Mucosa of gallbladder (tissue), 1 donor: ENCODE measurements at places on chromosomes 1 and 21. TPM values are rescaled to one million over a fixed set of nuclear protein-coding genes. Genes with fewer than 3 reads are reported as not detected.

DNA sequence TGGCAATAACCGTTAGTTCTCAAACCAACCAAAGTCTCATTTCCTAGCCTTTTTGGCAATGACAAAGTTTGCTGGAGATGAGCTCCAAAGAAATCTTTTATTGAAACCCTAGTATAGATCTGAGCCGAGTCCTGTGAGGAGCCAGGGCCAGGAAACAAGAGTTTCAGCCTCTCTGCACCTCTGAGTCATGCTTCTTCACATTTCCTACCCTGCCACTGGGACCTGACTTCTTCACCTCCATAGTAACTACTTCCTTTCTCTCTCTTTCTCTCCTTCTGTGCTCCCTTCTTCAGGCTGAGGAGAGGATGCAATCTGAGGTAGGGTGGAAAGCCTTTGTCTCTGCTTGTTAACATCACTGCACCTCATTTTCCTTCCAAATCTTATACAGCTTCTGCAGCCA is 38.7 kb upstream of the IPO9 start:
- DNase-seq = no peak

DNA sequence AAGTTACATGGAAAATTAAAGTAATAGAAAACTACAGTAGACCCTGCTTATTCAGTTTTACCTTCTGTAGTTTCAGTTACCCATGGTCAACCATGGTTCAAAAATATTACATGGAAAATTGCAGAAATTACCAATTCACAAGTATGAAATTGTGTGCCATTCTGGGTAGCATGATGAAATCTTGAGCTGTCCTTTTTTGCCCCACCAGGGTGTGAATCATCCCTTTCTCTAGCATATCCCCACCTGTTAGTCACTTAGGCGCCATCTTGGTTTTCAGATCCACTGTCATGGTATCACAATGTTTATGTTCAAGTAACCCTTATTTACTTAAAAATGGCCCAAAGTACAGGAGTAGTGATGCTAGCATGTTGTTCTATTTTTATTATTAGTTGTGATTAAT is 3.5 kb upstream of the LRIF1 start:
- no peak for DNase-seq

DNA sequence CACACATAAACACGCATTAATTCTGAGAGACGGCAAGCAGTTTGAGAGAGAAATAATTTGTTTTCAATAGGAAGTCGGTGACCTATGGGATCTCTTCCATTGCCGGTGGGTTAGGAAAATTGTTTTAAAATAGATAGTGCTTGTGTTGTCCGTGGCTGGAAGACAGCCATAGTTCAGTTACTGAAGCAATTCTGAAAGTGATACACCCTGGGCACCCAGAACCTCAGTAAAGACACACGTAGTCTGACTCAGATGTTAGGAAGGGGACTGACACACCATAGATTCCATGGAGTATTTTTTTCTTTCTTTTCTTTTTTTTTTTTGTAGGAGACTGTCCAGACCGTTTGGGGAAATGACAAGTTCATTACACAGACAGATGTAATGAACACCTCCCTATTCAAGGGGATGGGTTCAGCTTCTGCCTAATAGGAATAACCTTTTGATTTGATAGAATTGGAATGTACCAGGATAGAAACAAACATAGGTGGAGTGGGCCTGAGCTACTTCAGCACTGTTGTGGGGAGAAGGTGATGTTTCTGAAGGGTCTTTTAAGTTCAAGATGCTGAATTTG is 1.6 kb downstream of the C1orf21 start:
- no peak for DNase-seq

DNA sequence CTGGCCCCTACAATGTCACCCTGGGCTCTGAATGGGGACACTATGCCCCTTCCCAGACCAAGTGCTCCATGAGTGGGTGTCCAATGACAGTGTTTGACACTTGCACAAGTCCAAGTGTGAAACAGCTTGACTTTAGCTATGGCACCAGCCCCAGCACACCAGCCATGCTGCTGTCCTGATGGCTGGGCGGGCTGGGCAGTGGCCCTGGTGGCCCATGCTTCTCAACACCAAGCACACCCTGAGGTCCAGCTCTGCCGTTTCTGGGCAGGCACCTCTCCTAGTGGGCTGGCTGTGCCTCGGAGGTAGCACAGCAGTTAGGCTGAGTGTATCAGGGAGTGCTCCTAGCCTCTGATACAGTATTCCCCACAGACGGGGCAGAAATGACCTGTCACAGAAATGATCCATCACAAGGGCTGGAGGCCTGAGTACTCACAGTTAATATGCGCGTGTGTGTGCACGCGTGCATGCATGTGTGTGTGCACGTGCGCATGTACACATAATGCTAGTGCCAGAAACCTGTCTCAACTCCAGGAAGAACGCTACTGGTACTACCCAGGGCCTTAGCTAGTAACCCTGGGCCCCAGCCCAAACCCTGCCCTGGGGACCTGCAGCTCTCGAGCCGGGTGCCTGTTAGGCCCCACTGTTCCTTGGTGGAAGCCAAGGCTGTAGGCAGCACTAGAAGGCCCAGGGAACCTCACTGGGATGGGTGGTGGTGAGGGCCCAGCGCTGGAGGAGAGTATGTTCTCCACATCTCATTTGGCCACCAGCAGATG is 134.0 kb downstream of the DMRTB1 start:
- DNase-seq = no peak

DNA sequence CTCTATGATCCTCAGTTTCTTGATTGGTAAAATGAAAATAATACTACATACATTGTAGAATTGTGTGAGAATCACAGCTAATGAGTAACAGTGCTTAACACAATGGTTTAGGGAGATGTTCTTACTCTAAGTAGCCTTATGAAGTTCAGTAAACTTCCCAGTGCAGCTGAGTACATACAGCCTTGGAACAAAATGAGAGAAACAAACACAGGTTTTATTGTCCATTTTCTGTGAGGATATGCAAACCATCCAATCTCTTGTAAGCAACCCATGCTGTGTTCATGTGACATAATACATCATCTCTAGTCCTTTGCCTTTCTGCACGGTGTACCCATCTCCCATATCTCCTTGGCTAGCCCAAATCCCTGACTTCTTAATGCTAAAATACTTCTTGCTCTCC is 14.7 kb upstream of the STRIP1 start:
- DNase-seq = no peak

GRCh38 chr1:206774093-206774492 is 1.8 kb upstream of the IL10 start:
- no peak for DNase-seq

DNA sequence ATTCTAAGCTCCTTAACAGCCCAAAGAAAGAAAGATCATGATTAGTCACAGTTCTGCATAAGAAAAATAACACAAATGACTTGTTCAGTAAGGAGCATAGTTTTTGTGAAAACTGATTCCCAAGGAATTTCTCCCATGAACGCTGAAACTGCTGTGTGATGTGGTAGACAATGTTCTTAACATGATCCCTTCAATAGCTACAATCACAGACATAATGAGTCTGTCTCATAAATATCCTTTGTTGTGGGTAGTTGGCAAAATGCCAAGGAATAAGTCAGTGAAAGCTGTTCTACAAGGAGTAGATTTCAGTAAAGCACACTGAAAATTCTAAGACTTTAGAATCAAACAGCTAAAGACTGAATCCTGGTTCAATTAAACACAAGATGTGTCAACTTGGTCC is 404.8 kb downstream of the HLX start:
- DNase-seq = no peak

DNA sequence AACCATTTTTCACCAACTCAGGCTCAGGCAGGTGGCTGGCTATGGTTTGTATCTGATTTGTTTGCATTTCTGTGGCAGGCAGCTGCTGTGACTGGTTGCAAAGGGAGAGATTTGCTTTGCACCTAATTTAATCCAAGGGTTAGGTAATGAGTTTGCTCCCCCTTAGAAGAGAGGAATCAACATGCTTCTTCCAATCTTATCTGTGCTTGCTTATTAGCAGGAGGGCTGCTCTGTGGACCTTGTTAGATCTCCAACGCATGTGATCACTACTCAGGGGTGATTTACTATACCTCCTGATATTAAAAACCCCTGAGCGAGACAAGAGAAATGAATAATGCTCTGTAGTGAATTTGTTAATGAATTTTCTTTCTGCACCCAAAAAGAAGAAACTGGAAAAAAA is 20.5 kb downstream of the OLFML3 start:
- no peak for DNase-seq

GRCh38 chr1:50419907-50420677 is 3.2 kb downstream of the DMRTA2 start:
- no peak for DNase-seq

- no peak for DNase-seq
These were observed 71.2 kb downstream of the GPR161 start for GRCh38 chr1:168065506-168065905.

DNA sequence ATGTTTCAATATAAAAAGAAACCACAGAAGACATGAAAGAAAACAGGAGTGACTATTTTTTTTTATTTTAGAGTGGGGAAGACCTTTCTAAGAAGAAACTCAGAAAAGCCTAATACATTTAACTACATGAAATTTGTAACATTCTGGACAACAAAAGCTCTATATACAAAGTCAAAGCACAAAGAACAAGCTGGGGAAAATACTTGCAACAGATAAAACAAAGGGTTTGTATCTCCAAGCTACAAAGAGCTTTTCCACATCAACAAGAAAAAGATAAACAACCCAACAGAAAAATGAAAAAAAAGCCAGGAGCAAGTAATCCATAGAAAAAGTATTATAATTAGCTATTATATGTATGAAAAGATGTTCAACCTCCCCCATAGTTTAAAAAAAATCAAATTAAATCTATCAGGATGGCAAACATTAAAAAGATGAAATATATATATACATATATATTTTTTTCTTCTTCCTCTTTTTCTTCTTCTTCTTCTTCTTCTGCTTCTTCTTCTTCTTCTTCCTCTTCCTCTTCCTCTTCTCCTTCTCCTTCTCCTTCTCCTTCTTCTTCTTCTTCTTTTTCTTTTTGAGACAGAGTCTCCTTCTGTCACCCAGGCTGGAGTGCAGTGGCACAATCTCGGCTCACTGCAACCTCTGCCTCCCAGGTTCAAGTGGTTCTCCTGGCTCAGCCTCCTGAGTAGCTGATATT is 49.1 kb upstream of the EPS8L3 start:
- DNase-seq = no peak

GRCh38 chr21:41166884-41167283 is 1.1 kb upstream of the BACE2 start:
- peak; percentile 25 for DNase-seq

DNA sequence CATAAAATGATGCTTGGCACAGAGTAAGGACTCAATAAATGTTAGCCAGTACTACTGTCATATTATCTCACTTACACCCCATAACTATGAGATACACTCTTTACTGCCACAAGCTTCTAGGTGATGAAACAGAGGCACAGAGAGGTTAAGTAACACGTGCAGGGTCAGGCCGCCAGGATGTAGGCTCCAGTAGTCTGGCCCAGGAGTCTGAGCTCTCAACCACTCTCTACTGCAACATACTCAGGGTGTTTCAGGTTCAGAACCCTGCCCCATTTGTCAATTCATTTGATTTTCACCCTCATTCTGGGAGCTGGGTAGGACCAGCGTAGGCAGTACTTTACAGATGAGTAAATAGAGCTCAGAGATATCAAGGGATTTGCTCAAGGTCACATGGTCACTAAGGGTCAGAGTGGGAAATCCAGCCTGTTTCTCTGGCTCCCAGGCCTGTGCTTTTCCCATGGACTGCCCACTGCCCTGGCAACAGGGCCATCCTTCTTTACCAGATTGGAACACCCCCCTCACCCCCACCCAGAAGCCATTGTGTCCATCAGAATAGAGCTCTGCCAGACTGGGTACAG is 21.2 kb downstream of the IQGAP3 start:
- no peak for DNase-seq

GRCh38 chr1:93600663-93601062 is 81.0 kb downstream of the BCAR3 start:
- DNase-seq = peak; percentile 55

DNA sequence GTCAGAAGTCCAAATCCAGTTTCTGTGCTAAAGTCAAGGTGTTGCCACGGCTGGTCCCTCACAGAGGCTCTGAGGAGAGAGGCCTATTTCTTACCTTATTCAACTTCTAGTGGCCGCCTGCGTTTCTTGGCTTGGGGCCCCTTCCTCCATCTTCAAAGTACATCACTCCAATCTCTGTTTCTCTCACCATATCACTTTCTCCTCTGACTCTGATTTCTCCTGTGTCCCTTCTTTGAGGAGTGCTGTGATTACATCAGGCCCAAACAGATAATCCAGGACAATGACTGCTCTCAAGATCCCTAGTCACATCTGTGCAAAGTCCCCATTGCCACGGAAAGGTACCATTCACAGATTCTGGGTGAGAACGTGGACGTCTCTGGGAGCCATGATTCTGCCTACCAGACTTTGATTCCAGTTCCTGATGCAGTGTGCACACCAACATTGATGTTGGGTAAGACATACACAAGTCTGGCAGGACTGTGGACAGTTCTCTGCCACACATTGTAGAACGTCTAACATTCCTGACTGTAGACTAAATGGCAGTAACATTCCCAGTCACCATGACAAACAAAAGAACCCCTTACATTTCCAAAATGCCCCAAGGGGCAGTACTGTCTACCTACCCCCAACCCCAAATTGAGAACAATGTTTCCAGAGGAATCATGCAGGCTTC is 43.0 kb upstream of the ITPKB start:
- no peak for DNase-seq

DNA sequence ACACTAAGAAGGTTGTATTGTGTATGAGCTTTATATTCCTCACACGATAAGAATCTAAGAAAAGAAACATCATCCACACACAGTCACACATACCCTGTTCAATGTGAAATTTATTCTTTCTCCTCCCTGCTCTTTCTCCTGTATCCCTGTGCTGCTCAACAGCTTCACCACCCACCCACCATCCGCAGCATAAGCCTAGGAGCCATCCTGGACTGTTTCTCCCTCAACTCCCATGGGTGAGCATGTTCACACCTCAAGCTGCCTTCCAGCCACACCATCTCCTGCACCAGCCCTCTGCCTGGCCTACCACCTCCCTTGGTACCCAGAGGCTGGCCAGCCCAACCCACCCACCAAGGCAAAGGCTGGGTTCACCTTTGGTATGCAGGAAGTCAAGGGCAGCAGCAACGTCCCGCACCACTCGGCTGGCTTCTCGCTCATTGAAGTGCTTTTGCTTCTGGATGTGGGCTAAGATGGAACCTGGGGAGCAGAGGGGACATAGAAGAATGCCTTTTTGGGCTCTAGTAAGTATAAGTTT is 20.3 kb upstream of the KNCN start:
- no peak for DNase-seq

DNA sequence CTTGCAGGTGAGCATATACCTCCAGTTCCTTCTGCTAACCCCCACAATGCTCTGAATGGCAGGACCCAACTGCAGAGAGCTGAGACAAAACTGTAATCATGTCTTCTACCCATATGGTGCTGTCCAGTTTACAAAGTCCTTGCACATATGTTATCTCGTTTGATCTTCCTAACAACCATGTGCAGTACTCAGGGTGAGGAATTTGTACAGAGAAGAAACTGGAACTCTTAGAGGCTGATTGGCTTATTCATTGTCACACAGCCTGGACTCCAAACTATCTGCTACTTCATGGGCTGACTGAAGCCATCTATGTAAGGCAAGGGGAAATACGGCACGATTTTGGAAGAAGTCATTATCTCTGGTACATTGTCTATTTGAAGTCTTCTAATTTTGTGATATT is 191.1 kb downstream of the TNR start:
- DNase-seq = no peak

- DNase-seq = no peak
These were observed 102.2 kb downstream of the NTMT2 start for GRCh38 chr1:170247751-170248521.

The S100A7A gene
- total RNA-seq = not detected

The CRABP2 gene
- total RNA-seq = 3.5 TPM

The CD53 gene
- total RNA-seq = 39.4 TPM

The AADACL4 gene
- not detected for total RNA-seq
